ENCODE measurements at places on chromosomes 4 and X.
A peak's percentile ranks its signal among the peaks of the same experiment; 100 is the strongest.

GRCh38 chr4:119729835-119730670, 101.4 kb upstream of the PDE5A start:
- DNase-seq: no peak

DNA sequence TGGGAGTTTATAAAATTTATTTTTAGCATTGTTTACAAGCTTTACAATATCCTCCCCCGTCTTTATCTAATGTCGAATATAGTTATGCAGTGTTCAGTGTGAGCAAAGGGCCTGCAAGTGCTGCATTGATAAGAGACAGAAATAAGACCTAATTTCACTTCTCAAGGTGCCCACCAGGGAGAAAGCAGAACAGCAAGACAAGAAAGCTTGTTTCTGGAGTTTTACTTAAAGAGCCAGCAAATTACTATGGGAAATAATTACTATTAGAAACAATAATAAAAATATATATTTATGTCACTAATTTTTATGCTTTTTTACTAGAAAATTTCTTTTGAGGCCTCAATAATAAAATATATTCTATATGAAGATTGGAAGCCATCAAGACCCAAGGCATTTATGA, 2677.7 kb downstream of the ARAP2 start:
- no peak for DNase-seq

DNA sequence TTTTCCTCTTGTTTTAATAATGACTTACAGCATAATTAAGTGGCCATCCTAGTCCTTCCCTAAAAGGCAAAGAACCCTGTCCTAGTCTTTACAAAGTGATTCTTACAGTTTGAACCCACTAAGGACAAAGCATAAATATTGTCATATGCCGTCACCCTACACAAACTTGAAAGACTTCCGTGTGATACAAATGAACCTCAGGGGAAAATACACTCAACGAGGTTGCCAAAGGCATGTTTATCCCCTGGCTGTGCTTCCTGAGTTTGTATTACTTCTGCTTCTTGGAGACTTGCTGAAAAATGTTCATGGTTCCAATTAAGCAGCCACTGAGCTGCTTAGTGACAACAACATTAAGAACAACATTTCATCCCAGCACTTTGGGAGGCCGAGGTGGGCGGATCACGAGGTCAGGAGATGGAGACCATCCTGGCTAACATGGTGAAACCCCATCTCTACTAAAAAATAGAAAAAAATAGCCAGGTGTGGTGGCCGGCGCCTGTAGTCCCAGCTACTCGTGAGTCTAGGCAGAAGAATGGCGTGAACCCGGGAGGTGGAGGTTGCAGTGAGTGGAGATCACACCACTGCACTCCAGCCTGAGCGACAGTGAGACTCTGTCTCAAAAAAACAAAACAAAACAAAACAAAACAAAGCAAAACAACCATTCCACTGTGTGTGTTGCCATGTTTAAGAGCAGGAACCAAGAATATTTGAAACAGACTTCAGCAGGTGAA, 16.2 kb downstream of the RASSF6 start:
- no peak for DNase-seq

DNA sequence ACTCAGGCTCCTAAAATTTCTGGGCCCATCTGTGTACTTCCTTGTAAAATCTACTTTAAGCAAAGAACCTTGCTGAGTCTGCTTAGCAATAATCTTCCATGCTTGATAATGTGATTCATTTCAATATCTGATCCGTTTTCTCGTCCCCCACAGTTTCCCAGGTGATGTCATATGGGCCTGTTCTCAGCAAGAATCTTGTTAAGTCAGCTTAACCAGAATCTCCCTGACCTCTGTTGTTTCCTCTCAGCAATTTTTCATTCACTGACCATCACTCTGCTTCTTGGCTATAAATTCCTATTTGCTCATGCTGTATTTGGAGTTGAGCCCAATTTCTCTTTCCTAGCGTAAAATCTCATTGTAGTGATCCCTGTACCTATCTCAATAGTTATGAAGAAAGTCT, 13.9 kb downstream of the CSN2 start:
- DNase-seq: no peak

- DNase-seq: no peak
Measured at GRCh38 chr4:67700116-67700737, 728 bp downstream of the UBA6 start.

GRCh38 chrX:63713526-63713925, 71.5 kb downstream of the ARHGEF9 start:
- no peak for DNase-seq

- no peak for DNase-seq
Measured at GRCh38 chr4:149280806-149281205, 534.8 kb downstream of the IQCM start.

DNA sequence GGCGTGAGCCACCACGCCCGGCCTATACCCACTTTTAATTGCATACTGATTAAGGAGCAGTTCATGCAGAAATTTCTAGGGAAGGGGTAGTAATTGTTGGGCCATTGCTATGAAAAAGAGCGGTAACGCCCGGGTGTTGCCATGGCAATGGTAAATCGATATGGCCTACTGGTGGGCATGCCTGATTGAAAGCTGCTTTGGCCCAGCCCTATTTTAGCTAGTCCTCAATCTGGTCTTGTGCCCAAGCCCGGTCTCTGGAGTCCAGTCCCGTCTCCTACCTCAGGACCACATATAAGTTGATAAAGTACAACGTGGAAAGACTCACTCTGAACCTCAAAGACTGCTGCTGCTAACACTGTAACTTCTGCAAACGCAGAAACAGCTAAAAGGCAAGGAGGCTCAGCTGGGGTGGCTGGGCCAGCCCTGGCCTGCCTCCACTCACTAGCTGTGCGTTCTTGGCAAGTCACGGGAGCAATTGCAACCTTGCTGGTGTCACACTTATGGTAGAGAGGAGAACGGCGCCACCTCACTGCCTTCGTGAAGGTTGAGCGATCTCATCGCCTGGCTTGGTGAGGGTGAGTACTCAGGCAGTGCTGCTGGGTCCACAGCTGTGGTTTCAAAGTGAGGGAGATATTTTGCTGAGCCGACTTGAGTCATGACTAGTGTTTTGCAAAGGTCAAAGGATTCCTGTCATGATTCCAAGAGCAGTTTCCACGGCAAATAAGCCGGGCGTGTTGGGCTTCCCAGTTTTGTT, 57.0 kb upstream of the GRPEL1 start:
- no peak for DNase-seq

- DNase-seq: no peak
Measured at GRCh38 chr4:140602714-140603113, 34.0 kb upstream of the UCP1 start.

DNA sequence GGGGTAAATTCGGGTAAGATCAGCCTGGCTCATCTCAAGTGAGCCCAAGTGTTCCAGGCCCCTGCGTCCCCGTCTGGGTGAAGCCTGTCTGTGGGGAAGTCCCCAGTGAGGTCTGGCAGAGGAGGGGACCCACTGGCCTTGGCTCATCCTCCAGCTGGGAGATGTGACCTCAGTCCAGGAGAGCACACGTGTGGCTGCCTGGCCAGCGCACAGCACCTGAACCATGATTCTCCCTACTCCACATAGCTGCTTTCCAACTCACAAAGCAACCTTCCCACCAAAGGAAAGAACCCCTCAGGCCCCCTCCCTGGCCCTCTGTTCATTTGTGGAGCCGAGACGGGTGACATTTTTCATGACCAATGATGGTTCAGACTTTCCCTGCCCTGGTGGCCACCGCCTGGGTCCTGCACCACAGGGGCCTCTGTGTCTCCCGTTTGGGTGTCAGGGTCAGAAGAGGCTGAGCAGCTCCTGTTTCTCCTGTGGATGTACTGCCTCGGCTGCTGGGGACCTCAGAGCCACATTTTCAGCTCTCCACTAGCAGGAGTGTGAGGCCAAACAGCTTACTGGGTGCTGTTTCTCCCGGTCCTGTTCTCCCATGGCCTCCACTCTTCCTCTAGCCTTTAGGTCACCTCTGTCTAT, 111.4 kb downstream of the CPZ start:
- no peak for DNase-seq

- DNase-seq: no peak
Measured at GRCh38 chr4:151820004-151820403, 59.2 kb upstream of the GATB start.

DNA sequence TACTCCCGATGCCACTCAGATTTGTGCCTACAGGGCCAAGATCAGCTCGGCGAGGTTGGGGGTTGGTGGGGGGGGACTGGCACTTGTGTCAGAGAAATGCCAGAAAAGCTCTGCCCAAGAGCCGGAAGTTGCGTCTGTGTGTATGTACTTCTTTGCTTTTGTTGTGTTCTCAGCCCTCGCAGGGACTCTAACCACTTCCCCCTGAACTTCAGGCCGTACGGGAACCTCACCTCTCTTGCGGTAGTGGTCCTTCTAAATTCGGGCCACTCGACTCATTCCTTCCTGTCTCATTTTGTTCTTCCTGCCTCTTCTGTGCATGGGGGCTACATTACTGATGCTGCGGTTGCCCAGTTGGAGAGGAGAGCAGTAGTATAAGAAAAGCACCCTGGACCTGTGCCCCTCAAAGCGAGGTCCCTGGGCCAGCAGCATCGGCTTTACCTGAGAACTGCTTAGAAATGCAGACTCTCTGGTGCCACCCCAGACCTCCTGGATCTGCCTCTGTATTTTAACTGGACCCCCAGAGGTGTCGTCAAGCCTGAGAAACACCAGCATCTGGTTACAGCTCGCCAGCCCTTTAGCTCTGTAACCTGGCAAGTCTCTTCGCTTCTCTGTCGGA, 146.3 kb upstream of the RPS6KA3 start:
- DNase-seq: peak; percentile 9

- DNase-seq: no peak
Measured at GRCh38 chr4:61359301-61359700, 159.2 kb downstream of the ADGRL3 start.

DNA sequence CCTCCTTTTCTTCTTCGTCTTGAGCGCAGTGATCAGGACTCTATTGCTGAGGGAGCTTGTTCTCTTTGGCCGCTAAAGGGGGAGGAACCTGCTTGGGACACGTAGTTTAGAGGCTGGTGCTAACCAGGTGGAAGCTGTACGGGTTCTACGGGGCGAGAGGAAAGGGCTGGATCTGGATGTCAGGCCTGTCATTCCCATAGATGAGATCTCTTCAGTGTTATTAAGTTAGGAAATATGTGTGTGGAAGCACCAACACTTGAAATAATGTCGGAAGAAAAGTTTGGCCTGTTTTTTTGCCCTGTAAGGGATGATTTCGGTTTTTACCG, 643 bp downstream of the SRP72 start:
- no peak for DNase-seq

- no peak for DNase-seq
Measured at GRCh38 chrX:155127465-155127864, 56.2 kb downstream of the BRCC3 start.

DNA sequence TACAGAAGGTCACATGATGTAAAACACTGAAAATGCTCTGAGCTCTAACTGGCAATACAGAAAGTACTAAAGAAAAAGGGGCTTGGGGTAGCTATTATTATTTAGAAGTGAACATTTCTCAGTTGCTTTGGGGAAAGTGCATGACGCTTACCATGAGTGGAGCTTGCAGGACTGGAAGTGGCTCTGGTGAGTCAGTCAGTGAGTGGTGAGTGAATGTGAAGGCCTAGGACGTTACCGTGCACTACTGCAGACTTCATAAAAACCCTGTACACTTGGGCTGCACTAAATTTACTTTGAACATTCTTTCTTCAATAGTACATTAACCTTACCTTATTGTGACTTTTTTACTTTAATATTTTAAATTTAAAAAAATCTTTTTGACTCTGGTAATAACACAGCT, 89.3 kb upstream of the ENPP6 start:
- DNase-seq: no peak

DNA sequence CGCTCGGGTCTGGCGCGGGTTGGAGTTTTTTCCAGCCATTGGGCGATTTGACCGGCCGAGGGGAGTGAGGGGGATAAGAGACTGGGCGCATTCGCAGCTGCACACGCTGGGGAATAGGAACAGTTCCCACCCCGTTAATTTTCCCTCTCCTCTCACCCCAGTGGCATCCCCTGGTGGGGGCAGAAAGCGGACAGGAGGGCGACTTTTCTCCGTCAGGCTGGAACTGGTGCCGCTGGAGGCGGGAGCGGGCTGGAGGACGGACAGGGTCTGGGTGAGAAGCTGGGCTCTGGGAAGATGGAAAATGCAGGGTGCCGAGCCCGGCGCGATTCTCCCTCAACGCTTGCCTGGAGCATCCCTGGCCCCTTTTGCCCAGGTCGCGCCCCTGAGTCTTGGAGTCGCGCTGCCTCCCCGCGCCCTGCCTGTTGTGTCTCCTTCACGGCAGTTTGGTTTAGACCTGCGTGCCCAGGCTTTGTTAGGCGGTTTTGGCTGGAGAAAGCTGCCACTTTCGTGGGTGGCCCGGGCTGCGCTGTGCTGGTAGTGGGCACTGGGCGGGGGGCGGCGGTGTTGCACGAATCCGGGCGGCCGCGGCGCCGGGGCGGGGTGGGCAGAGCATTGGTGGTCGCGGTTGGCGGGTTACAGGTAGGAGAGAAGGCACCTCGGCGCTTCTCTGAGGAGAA, 2.0 kb downstream of the ADGRL3 start:
- DNase-seq: no peak

- no peak for DNase-seq
Measured at GRCh38 chrX:38636949-38637819, 75.8 kb downstream of the TSPAN7 start.

GRCh38 chr4:97457253-97457652, 686.0 kb downstream of the STPG2 start:
- no peak for DNase-seq

DNA sequence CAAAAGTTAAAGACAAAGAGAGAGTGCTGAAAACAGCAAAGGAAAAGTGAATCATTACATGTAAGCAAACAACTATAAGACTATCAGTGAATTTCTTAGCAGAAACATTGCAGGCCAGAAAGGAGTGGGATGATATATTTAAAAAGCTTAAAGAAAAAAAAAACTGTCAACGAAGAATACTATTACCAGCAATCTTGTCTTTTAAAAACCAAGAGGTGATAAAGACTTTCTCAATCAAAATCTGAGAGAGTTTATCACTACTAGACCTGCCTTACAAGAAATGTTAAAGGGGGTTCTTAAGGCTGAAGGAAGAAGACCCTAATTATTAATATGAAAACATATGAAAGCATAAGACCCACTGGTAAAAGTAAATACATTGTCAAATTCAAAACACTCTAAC, 132.5 kb upstream of the ZCCHC13 start:
- no peak for DNase-seq

DNA sequence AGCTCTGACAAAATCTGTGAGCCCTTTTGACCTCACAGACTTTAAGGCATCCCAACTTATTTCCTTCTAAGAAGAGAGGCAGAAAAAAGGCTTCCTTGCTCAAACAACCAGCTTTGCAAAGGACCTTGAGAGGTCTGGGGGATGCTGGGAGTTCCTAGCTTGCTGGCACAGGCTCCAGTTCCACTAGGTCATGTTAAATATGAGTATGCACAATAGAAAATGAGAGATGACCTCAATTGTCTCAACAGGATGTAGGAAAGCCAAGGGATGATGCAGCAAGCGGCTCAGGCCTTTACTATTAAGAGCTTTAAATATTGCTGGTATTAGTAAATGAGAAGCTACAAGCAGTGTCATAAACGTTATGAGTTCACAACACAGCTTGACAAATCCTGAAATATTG, 13.3 kb upstream of the ZNF827 start:
- no peak for DNase-seq

- DNase-seq: no peak
Measured at GRCh38 chrX:121642415-121642814, 595.0 kb downstream of the GLUD2 start.

- no peak for DNase-seq
Measured at GRCh38 chr4:57612279-57612678, 502.1 kb upstream of the IGFBP7 start.
